ENCODE measurements at places on chromosomes 16 and 17.
A peak's percentile ranks its signal among the peaks of the same experiment; 100 is the strongest.

DNA sequence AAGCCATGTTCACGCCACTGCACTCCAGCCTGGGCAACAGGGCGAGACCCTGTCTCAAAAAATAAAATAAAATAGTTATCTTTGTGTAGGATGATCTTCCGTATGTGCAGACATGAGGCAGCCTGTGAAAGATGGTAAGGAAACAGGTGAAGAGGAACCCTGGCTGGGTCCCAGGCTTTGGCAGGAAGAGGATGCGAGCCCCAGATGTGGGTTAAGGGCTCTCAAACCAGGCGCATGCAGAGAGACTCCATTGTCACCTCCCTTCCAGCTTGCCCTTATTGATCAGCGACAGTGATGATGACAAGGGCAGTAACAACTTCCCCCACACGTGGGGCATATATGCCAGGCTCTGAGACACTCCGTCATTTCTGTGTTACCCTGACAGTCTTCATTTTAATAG is 106.8 kb downstream of the GNAO1 start:
- DNase-seq, result no peak

- DNase-seq, result no peak
Observed at GRCh38 chr16:86786338-86786737, 208.0 kb downstream of the FOXL1 start.

- DNase-seq, result no peak
Observed at GRCh38 chr16:51565184-51565583, 414.1 kb upstream of the SALL1 start.

- DNase-seq, result no peak
Observed at GRCh38 chr16:64841071-64841470, 280.8 kb downstream of the CDH11 start.

DNA sequence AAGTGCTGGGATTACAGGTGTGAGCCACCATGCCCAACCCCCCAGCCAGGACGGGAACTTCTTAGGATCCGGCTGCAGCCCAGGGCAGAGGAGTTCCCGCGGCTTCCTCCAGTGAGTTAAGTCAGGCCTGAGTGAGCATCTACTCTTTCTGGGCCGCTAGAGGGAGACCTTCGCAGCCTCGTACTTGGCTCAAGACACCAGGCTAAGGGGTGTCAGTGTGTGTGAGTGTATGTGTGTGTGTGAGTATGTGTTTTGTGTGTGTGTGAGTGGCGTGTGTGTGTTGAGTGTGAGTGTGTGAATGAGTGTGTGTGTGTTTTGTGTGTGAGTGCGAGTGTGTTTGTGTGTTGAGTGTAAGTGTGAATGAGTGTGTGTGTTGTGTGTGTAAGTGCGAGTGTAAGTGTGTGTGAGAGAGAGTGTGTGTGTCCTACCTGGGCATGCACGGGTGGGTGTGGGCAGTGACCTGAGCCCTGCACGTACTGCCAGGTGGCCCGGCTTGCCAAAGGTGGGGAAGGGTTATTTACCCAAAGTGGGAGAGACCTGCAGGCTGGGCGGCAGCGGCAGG is 58.5 kb downstream of the TMEM235 start:
- peak; percentile 71 for DNase-seq

- no peak for DNase-seq
Observed at GRCh38 chr17:19024101-19025078, 19.8 kb upstream of the FAM83G start.

- no peak for DNase-seq
Observed at GRCh38 chr17:77395501-77396048, 254.8 kb downstream of the SEC14L1 start.

GRCh38 chr16:82105107-82105506 is 64.9 kb downstream of the MPHOSPH6 start:
- DNase-seq, result no peak

GRCh38 chr16:73553941-73554660 is 506.2 kb upstream of the ZFHX3 start:
- no peak for DNase-seq

GRCh38 chr16:79717333-79718137 is 117.0 kb upstream of the MAF start:
- DNase-seq, result peak; percentile 5

GRCh38 chr17:82608816-82609215 is 39.4 kb downstream of the WDR45B start:
- DNase-seq, result no peak

- no peak for DNase-seq
Observed at GRCh38 chr17:31417051-31417792, 25.7 kb downstream of the RAB11FIP4 start.

GRCh38 chr17:67659028-67659427 is 58.7 kb upstream of the NOL11 start:
- no peak for DNase-seq

- peak; percentile 77 for DNase-seq
Observed at GRCh38 chr17:45307290-45308015, 9.4 kb downstream of the MAP3K14 start.

- DNase-seq, result no peak
Observed at GRCh38 chr16:1491327-1491726, 1.8 kb upstream of the TELO2 start.

DNA sequence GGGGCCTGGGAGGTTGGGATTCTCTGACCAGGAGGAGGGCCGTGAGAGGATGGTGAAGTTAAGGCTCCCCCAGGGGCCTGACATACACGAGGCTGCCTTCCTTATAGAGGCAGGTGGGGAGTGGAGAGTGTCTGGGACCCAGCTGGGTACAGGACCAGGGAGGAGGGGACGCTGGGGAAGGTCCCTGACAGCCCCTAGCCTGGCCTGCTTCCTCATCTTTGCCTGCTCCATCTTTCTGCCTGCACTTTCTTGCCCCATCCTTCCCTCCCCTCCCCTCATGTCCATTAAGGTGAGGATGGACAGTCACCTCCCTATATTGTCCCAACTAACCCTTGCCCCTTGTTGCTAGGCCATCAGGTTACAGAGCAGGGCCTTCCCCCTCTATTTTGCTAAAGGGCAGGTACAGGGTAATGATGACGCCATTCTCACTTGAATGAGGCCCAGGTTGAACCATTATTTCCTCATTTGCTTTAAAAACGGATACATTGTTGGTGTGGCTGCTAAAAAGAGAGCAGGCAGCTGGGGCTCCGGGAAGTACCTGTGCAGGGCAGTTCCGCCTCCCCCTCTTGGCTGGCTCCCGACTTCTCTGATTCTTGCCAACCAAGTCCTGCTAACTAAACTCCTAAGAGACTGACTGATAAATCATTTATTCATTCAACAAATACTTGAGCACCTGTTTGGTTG is 1.3 kb downstream of the C17orf99 start:
- no peak for DNase-seq

DNA sequence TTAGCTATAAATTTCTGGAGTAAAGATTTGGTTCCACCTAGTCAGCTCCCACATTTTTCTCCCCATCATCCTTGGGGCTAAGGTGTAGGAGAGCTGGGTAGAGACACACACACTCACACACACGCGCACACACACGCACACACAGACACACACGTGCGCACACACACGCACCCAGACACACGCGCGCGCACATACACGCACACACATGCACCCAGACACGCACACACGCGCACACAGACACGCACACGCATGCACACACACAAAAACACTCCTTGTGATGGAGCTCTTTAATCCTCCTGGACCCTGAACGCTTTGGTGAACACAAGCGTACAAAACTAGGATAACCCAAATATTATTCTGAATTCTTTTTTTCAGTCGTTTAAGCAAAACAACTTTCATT is 253.6 kb downstream of the C16orf95 start:
- DNase-seq, result no peak

- DNase-seq, result peak; percentile 75
Observed at GRCh38 chr16:11224096-11224893, 31.7 kb downstream of the SOCS1 start.

DNA sequence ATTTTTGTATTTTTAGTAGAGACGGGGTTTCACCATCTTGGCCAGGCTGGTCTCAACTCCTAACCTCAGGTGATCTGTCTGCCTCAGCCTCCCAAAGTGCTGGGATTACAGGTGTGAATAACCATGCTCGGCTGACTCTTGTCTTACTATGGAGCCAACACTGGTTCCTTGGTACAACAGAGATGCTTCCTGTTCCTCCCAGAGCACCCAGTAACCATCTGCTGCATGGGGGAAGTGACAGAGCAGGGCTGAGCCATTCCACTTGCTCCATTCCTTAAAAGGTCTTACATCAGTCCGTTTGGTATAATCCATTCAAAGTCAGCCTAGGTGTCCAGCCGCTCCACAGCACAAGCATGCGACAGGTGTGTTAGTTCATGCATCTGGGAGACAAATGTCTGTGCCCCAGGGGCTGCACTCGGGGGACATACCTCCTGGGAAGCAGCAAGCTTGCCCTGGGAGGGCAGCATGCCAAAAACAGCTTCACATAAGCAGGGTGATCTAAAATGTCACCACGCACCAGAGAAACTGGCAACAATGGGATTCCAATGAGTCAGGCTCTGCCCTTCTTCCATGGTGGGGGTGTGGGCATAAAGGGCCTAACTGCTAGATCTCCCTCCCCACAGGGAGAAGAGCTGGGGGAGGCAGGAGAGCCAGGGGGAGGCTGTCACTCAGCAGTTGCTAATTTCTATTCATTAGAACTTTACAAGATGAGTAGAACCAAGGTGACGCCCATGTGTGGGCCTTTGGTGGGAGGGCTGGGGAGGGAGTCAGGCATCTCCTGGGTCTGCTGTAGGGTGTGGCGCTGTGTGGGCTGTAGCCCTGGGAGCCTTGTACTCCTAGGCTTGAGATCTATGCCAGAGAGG is 35.5 kb downstream of the PIPOX start:
- no peak for DNase-seq

DNA sequence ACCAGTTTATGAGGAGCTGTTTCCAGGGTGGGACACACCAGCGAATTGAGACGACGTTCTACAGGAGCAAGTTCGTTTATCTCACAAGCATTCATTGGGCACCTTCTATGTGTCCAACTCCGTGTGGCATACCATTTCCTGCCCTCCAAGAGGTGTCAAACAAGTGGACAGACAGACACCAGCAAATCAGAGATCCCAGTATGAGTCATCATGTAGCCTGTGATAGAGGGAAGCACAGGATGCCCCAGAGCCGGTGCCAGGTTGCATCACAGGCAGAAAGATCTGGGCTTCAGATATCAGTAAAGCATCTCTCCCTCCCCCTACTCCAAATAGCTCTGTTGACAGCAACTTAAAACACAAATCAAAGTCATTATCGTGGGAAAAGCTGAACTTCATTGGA is 31.8 kb upstream of the MAF start:
- peak; percentile 20 for DNase-seq

DNA sequence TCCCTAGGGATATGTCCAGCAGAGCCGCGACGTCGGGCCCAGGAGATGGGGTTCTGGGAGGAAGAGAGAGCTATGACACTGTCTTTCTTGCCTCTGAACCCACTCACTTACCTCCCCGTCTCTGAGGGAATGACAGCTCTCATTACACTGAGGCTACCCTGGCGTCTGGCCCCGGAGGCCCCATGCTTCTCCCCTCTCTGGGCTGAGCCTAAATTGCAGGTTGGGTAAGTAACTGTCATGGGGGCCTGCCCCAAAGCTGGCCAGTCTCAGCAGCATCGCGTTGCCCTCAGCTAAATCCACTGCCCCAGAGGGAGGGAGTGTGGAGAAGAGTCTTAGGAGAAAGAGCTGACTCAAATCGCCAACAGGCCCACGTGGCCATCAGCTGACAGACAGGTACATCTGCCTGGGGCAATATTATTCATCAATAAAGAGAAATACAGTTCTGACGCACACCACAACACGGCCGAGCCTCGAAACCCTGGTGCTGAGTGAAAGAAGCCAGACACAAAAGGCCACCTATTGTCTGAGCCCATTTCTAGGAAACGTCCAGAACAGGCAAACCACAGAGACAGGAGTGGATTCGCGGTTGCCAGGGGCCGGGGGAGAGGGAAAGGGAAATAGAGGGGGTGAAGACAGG is 156.4 kb downstream of the C16orf95 start:
- no peak for DNase-seq

DNA sequence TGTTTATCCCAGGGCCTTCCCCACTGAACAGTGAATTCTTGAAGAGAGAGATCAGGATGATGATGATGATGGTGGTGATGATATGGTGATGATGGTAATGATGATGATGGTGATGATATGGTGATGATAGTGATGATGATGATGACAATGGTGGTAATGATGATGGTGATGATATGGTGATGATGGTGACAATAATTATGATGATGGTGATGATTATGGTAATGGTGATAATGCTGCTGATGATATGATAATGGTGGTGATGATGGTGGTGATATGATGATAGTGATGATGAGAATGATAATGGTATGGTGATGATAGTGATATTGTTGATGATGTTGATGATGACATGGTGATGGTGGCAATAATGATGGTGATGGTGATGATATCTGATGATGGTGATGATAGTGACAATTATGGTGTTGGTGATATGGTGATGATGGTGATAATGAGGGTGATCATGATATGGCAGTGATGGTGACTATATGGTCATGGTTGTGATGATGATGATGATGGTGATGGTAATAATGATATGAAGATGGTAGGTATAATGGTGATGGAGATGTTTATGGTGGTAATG is 99.9 kb downstream of the HAPSTR1 start:
- DNase-seq, result no peak

- DNase-seq, result no peak
Observed at GRCh38 chr17:51064061-51064735, 56.5 kb downstream of the SPAG9 start.

DNA sequence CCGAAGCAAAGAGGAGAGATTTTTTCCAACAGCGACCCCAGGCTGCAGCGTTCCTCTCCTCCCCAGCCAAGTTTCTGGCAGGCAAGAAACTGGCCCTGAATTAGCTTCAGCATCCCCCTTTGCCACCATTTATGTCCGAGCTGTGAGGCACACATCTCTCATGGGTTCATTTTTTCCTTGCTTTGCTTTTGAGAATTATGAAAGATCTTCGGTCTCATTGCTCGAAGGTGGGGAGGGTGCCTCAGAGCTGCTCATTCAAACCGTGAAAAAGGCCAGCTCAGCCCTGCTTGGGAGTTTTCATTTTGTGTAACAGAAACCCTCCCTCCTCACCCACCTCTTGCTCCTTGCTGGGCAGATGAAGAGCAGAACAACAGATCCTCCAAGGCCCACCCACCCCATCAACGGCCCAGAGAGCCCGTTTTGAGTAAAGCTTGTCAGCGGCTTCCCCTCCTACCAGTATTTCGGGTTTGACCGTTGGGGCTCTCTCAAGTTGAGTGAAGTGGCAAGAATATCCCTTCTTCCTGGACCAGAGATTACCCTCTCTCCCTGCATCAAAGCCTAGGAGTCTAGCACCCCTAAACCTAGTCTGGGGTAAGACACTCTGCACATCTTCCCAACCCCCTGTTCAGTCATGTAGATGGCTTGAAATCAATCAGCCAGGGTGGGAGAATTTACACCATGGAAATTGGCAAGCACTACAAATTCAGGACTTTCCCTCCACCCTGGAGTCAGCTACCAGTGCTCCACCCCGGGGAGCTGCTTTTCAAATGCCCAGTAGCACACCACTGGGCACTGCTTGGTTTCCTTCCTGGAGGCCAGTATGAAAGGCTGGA is 1.8 kb downstream of the CCR7 start:
- DNase-seq, result peak; percentile 82
